ENCODE measurements at places on chromosomes 3 and 15.

DNA sequence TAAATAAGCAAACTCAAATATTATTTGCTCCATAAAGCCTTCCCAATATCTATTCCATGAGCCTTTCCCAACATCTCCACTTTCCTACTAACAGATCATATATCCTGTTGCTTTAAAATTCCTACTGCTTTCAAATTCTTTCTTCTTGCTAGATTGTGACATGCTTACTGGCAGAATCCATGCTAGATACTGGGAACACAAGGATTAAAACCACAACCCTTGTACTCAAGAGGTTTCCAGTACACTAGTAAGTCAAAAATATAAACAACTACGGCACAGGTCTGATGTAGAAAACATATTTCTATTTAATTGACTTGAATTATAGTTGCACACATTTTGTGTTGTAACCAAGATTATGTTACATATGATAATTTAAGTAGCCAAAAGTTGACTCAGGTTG, 275.0 kb downstream of the ZBTB20 start:
- DNase-seq, result no peak

DNA sequence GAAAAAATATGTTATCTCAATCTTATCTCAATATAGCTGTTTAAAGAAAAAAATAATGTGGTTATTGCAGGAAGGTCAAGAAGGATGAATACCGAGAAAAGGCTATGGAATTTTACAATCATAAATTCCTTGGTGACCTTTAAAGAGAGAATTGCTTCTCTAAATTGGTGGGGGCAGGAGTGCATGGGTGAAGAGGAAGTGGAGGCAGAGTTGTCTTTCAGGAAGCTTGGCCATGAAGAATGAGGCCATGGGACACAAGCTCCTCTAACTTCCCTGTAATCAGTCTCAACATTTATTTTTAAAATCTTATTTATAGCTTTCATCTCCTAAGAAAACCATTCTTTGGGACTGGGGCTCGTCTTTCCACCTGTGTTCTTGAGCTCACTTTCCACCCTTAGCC, 22.4 kb upstream of the ALDH1A2 start:
- DNase-seq, result no peak

DNA sequence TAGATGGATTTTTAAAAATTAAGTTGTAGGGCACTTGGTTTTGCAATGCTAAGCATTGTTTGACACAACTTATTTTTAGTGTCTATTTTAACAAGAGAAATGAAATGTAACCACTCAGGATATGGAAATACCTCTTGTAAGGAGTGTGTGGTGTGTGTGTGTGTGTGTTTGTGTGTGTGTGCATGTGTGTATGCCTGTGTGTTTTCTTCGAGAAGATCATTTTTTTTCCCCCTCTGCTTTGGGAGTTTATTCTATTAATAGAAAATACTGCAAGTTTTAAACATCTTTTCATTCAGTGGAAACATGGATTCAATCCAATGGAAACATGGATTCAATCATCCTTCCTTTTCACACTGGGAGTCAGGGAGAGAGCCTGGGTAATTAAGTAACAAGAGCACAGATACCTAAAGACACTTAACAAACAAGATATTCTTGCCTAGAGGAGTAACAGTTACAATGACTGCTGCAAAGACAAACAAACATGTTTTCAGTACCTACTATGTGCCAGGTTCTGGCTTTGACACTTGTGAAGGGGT, 567.2 kb upstream of the TBL1XR1 start:
- no peak for DNase-seq

- DNase-seq, result no peak
These were observed 7.1 kb upstream of the FGD5 start for GRCh38 chr3:14811684-14812083.

GRCh38 chr3:13146643-13147143, 73.5 kb upstream of the IQSEC1 start:
- no peak for DNase-seq

- no peak for DNase-seq
These were observed 52.9 kb upstream of the PLCL2 start for GRCh38 chr3:16831846-16832245.

- DNase-seq, result no peak
These were observed 26.9 kb upstream of the CACNA2D2 start for GRCh38 chr3:50530001-50530970.

GRCh38 chr3:140403079-140403478, 274.8 kb upstream of the TRIM42 start:
- no peak for DNase-seq

DNA sequence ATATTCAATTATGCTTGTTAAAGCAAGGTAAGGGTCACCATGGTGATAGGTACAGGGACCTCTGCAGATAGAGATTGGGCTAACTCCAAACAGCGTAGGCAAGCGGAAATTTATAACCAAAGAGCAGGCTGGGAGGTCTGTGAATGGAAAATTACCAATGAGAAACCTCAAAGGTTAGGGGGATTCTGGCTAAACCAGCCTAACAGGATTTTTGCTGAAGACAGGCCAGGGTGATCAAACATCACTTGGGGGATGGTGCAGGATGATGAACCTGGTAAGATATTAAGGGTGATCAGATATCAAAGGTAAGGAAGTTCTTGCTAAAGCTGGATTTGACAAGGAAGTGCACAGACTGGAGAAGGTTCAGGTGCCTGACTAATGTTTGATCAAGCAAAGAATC, 35.3 kb upstream of the SNRPN start:
- no peak for DNase-seq

DNA sequence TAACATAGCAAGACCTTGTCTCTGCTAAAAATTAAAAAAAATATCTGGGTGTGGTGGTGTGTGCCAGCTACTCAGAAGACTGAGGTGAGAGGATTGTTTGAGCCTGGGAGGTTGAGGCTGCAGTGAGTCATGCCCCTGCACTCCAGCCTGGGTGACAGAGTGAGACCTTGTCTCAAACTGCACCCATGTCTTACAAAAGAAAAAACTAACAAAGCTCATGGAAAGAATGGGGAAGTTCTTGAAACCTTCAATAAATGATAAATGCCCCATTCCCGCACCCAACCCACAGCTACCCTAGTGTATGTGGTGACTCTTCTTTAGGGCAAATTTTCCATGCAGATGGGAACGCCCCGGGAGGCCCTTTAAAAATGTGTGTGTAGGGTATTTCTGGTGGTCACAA, 28.3 kb downstream of the RPLP1 start:
- DNase-seq, result no peak

GRCh38 chr3:180990505-180990904, 969 bp upstream of the DNAJC19 start:
- DNase-seq, result no peak

DNA sequence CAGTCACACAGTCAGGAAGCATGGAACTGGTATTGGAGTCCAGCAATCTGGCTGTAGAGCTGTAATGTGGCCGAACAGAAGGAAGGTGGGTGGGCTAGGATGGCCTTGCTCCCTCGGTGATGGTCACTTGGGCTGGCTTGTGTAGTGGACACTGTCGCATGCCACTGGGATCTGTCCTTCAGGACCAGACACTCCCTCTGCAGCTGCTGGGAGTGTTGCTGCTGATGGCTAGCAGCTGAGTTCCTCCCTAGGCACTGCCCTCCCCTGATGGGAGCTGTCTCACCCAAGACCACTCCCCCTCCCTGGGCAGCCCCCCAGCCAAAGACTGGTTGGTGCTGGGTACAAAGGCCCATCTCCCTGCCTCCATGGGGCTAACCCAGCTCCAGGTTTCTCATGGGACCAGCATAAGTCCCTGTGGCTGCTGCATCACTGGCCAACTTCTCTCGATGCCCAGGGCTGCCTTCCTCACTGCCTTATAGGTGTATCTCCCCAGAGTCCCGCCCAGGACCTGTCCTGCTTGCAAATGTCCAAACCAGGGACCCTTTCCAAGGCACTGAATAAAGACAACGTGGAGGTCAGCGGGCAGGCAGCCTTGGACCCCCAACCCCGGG, 48.4 kb downstream of the WNT7A start:
- no peak for DNase-seq

DNA sequence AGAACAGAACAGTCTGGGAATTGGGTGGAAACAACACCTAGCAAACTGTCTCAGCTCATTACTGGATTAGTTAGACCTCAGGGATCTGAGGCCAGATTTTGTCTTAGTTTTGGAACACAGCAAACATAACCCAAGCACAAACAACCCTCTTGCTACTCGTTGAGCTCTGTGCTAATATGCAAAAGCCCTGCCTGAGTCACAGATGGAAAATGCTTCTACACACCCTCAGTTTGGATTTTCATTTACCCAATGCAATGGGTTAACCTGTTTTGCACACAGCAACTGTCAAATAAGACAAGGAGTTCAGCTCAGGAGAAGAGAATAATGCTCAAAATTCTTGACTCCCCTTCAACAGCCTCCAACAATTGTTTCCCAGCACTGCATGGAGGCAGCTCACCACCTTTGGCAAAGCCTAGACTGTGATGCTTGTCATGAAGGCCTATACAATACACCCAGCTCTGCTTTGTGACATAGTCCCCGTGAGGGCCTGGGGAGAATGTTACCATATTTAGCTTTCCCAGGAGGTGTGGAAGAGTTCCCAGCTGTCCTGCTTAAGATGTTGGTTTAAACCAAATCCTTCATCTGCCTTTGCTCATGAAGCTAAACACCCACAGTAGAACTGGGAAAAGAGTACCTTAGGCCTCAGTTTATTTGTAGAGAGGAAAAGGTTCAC, 68.9 kb upstream of the MNS1 start:
- DNase-seq, result no peak

- no peak for DNase-seq
These were observed 33.9 kb upstream of the RNU6-1 start for GRCh38 chr15:67873777-67874176.

DNA sequence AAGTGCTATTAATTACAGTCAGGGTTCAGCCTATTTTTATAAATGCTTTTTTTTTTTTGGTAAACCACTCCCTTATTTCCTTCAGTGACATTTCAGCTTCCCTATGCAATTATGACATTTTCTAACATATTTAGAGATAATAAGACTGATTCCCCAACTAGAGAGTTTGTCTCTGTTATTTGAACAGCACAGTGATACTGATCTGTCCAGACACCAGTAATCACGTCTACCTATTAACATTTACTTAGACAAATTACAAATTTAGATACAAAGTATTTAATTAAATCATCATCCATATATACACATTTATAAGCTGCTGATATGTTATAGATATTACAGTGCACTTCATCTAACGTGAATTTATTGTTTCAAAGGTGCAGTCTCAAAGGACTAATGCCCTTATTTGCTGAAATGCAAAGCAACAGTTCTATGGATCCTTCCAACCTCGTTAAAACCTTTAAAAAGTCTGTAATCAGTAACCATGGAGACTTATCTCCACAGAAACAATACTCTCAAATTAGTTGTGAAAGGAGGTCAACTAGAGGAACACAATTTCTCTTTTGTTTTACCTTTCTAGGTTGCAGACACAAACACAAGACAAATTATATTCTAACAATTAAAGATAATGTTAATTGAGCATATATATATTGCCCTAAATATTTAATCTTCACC, 1531.1 kb downstream of the SI start:
- DNase-seq, result no peak

DNA sequence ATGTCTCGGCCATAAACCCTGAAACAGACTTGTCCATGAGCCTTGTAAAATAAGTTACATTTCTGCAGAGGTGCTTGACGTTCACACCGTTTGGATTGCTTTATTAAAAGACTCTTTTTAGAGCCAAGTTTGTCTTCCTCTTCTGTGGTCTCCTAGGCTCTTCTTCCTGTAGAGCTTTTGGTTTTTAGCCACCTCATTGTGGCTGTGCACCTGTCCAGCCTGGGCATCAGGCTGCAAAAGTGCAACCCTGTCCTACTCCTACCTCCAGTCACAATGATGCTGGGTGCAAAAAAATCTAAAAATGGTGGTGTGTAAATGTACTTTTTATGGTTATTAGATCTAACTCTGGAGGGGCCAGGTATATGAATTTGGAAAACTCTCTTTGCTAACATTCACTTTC, 2.8 kb upstream of the RIOX2 start:
- no peak for DNase-seq

Data from stimulated activated CD8-positive, alpha-beta memory T cell treated with anti-CD3 and anti-CD28 coated beads, Interleukin-2, amount 100 ng/mL, for 1 hour (primary cell).